Stomach (tissue), 19 donors: ENCODE measurements at places on chromosomes 11 and 22. TPM values are rescaled to one million over a fixed set of nuclear protein-coding genes. Genes with fewer than 3 reads are reported as not detected.

OSBP2 gene
- not detected for total RNA-seq

ZC3H12C gene
- 18.7 TPM for total RNA-seq

INPP5J gene
- total RNA-seq = 34.4 TPM

MMP27 gene
- total RNA-seq = not detected

SMC1B gene
- not detected for total RNA-seq

SMTNL1 gene
- not detected for total RNA-seq

AMBRA1 gene
- total RNA-seq = 37.3 TPM

ART1 gene
- not detected for total RNA-seq

HORMAD2 gene
- not detected for total RNA-seq

ESAM gene
- 7.0 TPM for total RNA-seq

ARHGAP20 gene
- total RNA-seq = 7.5 TPM

DEUP1 gene
- total RNA-seq = not detected

CSF2RB gene
- 2.4 TPM for total RNA-seq

CCDC87 gene
- total RNA-seq = not detected

TRPT1 gene
- total RNA-seq = 15.2 TPM

MRGPRF gene
- total RNA-seq = 18.2 TPM

NECTIN1 gene
- total RNA-seq = 5.4 TPM

TMEM135 gene
- 1.7 TPM for total RNA-seq

UBQLNL gene
- 0.92 TPM for total RNA-seq

DDT gene
- total RNA-seq = 72.5 TPM

F2 gene
- not detected for total RNA-seq

MPZL2 gene
- total RNA-seq = 58.0 TPM

APOL5 gene
- not detected for total RNA-seq

APOBEC3A gene
- total RNA-seq = not detected

PNPLA5 gene
- not detected for total RNA-seq

CD6 gene
- 2.8 TPM for total RNA-seq

B4GALNT4 gene
- 4.2 TPM for total RNA-seq

FAU gene
- 718 TPM for total RNA-seq

TUBGCP6 gene
- total RNA-seq = 112 TPM

OR10A2 gene
- not detected for total RNA-seq

SEPTIN3 gene
- not detected for total RNA-seq

SLC22A12 gene
- not detected for total RNA-seq

AGBL2 gene
- total RNA-seq = not detected
